ENCODE measurements at places on chromosomes 7 and 10.
A peak's percentile ranks its signal among the peaks of the same experiment; 100 is the strongest.

DNA sequence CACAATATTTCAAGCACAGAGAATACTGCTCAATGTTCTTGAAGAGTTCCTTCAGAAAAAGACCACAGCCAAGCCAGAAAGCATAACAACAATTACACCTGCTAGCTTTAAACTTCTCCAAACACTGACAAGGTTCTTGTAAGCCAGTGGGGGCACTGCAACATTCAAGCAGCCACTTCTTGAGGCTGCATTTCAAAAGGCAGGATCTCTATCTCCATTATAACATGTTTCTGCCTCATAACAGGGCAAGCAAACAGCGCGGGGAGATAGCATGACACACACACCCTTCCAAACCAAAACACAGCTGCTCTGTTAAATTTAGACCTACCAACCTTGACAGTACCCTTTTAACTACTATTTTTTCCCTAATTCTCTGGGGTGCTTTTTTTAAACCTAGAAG lies 30.8 kb downstream of the CHCHD3 start:
- DNase-seq = no peak

- DNase-seq = no peak
These were observed 6.7 kb downstream of the EIF4EBP2 start for GRCh38 chr10:70410608-70411007.

- DNase-seq = no peak
These were observed 109.0 kb downstream of the JAZF1 start for GRCh38 chr7:28071570-28071969.

DNA sequence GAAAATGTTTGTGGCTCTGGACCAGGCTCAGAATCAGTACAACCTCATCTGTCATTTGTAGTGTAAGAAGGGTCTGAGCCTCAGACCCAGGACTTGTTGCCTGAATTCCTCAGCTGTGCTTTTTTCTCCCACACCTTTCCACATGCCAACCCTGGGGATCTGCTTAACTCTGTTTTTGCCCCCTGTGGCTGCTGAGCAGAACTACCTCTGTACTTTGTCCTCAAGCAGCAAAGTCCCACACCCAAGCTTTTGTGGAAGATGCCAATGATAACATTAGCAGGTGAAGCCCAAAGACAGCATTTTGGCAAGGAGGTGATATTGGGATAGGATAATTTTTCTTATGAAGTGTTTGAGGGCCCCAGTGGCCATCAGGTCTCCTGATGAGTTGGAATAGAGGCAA lies 5.8 kb upstream of the CYP2C18 start:
- DNase-seq = no peak

- no peak for DNase-seq
These were observed 4.2 kb upstream of the PILRA start for GRCh38 chr7:100369105-100369504.

DNA sequence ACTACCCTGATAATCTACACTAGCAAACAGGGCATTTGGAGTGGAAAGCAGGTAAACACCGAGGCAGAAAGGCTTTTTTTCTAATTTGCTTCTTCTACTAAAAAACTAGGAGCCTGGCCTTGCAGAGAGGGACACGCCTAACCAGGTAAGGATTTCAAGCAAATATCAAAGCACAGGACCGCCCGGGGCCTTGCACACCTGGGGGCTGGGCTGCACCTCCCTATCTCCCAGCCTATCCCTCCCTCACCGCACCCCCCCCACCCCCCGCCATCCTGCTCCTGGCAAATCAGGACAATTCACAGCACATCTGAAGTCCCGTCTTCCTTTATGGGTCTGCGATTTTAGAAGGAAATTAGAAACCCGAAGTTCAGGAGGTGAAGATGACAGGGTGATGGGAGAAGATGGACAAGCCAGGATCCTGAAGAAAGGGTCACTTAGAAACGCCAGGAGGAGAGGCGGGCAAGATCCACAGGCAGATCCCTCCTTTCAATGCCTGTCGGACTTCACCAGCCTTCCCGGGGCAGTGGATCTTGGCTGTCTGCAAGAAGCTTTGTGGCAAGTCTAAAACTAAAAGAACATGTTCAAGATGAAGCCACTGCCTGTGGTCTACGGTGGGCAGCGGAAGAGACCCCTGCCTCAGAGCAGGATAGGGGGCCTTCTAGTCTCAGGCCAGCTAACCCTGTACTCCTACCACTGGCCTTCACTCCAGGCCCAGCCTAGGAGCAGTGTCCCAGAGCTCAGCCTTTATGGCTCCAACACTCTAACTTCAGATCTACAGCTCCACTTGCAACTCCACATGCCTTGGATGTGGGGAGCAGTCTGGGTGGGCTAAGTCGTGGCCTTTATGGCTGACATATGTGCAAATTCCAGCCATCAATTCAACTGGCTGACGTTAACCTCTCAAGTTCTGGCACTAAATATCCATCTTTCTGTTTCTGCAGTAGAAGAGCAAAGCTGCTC lies 43.9 kb downstream of the TNS3 start:
- DNase-seq = no peak

- peak; percentile 38 for DNase-seq
These were observed at the start of gene TSPAN15 for GRCh38 chr10:69451209-69451783. TSPAN15 (plus strand) TSS chr10:69451465; CDS start chr10:69451595, 130 bp downstream.

GRCh38 chr7:32047075-32047474 lies 23.1 kb downstream of the PDE1C start:
- DNase-seq = no peak

DNA sequence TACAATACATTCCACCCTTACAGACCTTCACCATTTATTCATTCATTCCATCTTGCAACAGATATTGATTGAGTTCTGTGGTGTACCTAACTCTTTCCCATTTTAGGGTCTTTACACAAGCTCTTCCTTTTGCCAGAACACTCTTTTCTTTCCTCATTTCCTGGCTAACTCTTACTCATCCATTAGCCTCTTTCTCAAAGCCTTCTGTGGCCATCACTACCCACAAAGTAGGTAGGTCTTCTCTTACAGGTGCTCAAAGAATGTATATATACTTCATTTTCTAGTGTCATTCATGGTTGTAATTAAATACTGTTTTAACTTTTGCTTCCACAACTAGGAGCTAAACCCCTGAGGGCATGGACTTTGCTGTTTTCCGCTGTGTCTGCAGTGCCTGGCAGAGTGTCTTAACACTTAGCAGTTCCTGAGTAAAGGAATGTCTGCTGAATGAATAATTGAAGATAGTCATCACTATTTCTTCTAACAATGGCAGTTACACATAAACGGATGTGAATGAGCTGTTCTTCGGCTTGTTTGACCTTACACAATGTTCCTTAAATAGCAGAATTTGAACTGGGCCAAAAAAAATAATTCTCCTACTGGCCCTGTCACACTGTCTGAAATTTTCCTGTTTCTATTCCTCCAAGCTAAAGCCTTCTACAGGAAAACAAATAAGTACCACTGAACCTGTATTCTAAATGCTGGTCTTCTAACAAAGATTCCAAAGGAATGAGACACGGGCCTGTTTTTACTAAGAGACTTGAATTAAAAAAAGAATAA lies 15.1 kb downstream of the BCAP29 start:
- DNase-seq = no peak

DNA sequence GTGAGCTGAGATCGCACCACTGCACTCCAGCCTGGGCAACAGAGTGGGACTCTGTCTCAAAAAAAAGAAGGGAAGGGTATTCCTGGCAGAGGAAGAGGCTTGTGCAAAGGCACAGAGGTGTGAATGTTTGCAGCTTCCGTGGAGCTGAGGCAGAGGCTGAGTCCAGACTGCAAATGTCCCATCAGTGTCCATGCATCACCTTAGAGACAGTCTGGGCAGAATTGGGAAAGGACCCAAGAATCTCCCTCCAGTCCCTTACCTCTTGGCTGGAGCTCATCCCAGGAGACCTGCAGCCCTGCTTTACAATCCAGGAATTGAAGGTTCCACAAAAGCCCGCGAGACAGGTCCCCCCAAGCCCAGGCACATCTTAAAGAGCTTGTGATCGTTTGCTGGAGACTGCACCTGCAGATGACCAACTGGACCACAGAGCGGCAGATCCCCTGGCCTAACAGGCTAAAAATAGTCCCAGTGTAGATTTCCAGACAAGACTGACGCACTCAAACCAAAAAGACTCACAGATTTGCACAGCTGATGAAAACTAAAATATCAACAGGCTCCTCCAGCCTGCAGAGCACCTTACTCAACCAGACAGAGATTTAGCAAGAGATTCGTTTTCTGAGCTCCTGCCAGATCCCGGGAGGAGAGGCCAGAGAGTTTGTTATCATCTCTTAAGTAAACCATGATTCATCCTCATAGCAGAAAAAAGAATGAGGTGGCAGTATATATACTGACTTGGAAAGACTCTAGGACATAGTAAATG lies 22.9 kb upstream of the NANOS1 start:
- no peak for DNase-seq

DNA sequence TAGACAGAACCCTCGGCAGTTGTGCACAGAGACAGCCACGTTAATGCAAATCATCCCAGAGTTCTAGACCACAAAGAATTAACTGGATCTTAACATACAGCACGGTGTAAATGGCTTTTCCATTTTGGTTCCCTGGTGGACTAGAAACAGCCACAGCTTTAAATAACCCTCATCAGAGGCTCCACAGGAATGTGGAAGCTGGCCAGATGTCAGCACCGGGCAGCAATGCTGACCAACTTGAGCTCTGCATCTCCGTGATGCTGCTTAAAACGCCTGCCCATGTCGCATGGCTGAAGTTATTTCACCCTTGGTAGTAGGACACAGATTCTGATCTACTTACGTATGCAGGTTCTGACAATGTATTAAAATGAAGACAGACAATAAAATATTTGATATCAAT lies 24.5 kb downstream of the RSU1 start:
- DNase-seq = no peak

DNA sequence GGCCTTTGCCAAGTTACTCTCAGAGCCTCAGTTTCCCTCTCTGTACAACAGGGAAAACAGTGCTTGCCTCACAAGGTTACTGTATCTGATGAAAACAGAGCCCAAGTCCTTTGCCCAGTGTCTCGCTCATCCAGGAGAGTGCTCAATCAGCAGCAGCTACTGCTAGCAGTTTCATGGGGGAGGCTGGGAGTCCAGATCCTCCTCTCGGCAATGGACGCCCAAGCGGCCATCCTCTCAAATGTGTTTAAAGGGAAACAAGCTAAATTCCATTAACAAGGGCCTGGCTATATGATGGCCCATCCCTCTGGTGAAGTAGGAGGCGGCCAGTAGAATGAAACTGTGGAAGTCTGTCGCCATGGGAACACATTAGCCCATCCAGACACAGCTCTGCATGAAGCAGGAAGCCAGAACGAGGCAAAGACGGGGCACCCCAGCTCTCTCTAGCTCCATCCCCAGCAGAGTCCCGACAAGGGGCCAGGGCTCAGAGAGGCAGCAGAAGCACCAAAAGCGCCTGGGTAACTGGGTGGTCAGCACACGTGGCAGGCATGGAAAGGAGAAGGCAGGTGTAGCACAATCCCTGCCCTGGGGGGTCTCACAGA lies 35.2 kb downstream of the FAM53B start:
- DNase-seq = no peak

- DNase-seq = no peak
These were observed 53.4 kb upstream of the CYP2C8 start for GRCh38 chr10:95122736-95123135.

DNA sequence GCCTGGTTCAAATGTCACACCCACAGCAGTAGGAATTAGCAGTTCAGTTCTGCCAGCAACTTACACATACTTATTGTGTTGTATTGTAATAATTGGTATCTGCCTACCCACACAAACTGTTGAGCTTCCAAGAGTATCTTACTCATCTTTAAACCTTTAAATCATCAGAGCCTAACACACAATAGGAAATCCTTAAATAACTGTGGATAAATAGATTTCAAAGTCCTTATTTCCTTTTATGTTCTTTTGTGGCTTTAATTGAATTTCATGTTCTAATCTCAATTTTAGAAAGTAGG lies 3.9 kb downstream of the CASD1 start:
- DNase-seq = no peak

GRCh38 chr7:112420236-112420861 lies 29.9 kb upstream of the IFRD1 start:
- DNase-seq = no peak

GRCh38 chr7:65250697-65251395 lies 122.8 kb upstream of the ZNF92 start:
- no peak for DNase-seq
